ENCODE measurements at places on chromosomes 6 and 20.
A peak's percentile ranks its signal among the peaks of the same experiment; 100 is the strongest.

GRCh38 chr6:125780540-125781313 lies 10.0 kb upstream of the NCOA7 start:
- no peaks in the 10 kb centered on the region for H3K36me3 ChIP-seq
- H3K4me1 ChIP-seq, result no peaks in the 10 kb centered on the region
- H3K27me3 ChIP-seq, result no peaks in the 10 kb centered on the region
- peak overlapping the region; percentile 46 for H3K27ac ChIP-seq

- no peak overlapping the region for H3K4me3 ChIP-seq
- H3K27ac ChIP-seq, result no peak overlapping the region
- no peaks in the 10 kb centered on the region for H3K36me3 ChIP-seq
- no peak for DNase-seq
- H3K27me3 ChIP-seq, result no peaks in the 10 kb centered on the region
- no peaks in the 10 kb centered on the region for H3K4me1 ChIP-seq
These were observed 213.0 kb downstream of the TFAP2A start for GRCh38 chr6:10201606-10202510.

DNA sequence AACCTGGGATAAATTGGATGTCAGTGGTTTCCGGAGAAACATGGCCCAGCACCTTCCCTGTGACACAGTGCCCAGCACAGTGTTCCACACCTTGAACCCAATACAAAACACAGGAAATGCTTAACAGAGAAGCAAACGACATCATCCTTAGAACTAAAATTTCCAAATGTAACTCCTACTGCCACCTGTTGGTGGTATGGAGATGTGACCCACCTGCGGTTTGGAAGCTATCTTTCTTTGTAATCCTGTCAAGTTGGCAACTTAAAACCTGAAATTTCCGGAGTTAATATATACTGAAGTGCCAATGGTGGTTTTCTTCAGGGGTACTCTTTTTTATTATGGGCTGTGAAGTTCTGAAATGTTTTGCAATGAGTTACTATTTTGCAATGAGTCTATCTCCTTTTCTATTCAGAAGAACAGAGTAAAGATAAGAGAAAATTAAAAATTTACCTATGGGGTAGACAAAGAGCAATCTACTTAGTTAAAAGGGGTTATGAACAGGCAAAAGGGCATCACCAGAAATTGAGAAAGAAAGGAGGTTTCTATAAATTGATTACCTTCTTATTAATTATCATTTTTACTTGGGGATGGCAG lies 658.8 kb downstream of the PTPRT start:
- no peaks in the 10 kb centered on the region for H3K4me1 ChIP-seq
- no peak for DNase-seq
- H3K27ac ChIP-seq, result no peak overlapping the region
- H3K4me3 ChIP-seq, result no peak overlapping the region

GRCh38 chr6:40074306-40075055 lies 140.2 kb upstream of the MOCS1 start:
- H3K36me3 ChIP-seq, result no peaks in the 10 kb centered on the region
- H3K27me3 ChIP-seq, result no peaks in the 10 kb centered on the region
- H3K4me3 ChIP-seq, result no peak overlapping the region
- H3K27ac ChIP-seq, result no peak overlapping the region
- no peaks in the 10 kb centered on the region for H3K4me1 ChIP-seq

DNA sequence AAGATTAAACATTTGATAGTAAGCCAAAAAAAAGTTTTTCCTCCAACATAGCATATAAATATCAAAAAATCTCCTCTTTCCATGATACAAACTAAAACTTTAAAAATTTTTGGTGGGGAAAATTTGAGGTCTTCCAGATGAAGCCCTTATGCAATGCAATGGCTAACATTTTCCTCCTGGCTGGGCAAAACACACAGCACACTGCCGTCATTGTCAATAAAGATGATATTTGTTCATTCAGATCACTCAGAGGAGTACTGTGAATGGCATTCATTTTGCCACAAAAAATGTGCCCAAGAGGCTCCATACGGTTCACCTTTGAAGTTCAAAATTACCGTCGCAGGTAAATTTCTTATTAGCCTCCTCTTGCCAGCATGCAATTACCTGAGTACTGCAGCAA lies 33.9 kb upstream of the FBXO9 start:
- H3K36me3 ChIP-seq, result peaks cover 9% of the 10 kb centered on the region
- no peaks in the 10 kb centered on the region for H3K27me3 ChIP-seq
- DNase-seq, result no peak
- H3K27ac ChIP-seq, result no peak overlapping the region
- no peaks in the 10 kb centered on the region for H3K4me1 ChIP-seq
- no peak overlapping the region for H3K4me3 ChIP-seq

- H3K36me3 ChIP-seq, result no peaks in the 10 kb centered on the region
- peak overlapping the region; percentile 53 for H3K4me3 ChIP-seq
- peak; percentile 85 for DNase-seq
- H3K27ac ChIP-seq, result peak overlapping the region; percentile 85
- H3K27me3 ChIP-seq, result peaks cover 2% of the 10 kb centered on the region
- H3K4me1 ChIP-seq, result no peaks in the 10 kb centered on the region
These were observed 57.9 kb downstream of the TRIM38 start for GRCh38 chr6:26020329-26021000.

Data from aorta (tissue), 5 donors.